Breast epithelium (tissue), 4 donors: ENCODE measurements at places on chromosomes 4 and X. TPM values are rescaled to one million over a fixed set of nuclear protein-coding genes. Genes with fewer than 3 reads are reported as not detected.

The GABRB1 gene
- total RNA-seq, result not detected

GRCh38 chr4:181950372-181951127 is 292.7 kb upstream of the TENM3 start:
- H3K27ac ChIP-seq, result no peak overlapping the region
- H3K27me3 ChIP-seq, result no peaks in the 10 kb centered on the region
- no peaks in the 10 kb centered on the region for H3K36me3 ChIP-seq
- no peak overlapping the region for H3K4me3 ChIP-seq

GRCh38 chrX:54994668-54995351 is 822 bp upstream of the PFKFB1 start:
- H3K27me3 ChIP-seq, result no peaks in the 10 kb centered on the region
- no peaks in the 10 kb centered on the region for H3K36me3 ChIP-seq
- DNase-seq, result no peak

GRCh38 chr4:80709082-80709869 is 321.2 kb upstream of the BMP3 start:
- no peak overlapping the region for H3K27ac ChIP-seq
- H3K27me3 ChIP-seq, result no peaks in the 10 kb centered on the region
- H3K36me3 ChIP-seq, result no peaks in the 10 kb centered on the region

The PRDM5 gene
- 14.4 TPM for total RNA-seq
